Stimulated activated CD8-positive, alpha-beta memory T cell treated with anti-CD3 and anti-CD28 coated beads, Interleukin-4, amount 100 ng/mL, for 4 hours (primary cell): ENCODE measurements at places on chromosomes 6 and 20.

DNA sequence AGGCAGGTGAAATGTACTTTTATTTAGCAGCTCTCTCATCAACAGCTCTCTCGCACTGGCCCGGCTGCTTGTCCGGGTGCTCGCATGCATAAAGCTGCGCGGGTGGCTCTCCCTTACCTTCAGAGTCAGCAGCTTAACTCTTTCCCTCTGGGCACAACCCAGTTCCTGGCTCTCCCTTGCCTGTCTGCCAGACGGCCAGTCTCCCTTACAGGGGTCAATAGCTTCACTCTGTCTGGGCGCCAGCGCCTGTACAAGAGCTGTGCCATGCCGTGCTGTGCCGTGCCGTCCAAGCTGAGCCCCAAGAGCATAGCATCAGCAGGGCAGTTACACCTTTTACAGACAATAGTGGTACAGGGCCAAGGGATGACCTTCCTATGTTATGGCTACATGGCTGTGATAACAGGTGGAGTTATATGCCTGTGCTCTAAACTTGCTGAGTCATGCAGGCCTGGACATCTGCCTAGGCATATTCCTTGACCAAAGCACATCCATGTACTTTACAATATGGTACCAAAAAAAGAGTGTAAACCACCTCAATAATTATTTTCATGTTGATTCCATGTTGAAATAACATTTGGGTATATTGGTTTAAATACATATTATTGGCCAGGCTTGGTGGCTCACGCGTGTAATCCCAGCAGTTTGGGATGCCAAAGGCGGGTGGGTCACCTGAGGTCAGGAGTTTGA lies 47.9 kb downstream of the BLTP3A start:
- DNase-seq, result no peak

- DNase-seq, result no peak
Observed at GRCh38 chr6:13038741-13039190, 289.6 kb downstream of the TBC1D7 start.

- no peak for DNase-seq
Observed at GRCh38 chr20:646107-646867, 6.7 kb downstream of the SRXN1 start.

DNA sequence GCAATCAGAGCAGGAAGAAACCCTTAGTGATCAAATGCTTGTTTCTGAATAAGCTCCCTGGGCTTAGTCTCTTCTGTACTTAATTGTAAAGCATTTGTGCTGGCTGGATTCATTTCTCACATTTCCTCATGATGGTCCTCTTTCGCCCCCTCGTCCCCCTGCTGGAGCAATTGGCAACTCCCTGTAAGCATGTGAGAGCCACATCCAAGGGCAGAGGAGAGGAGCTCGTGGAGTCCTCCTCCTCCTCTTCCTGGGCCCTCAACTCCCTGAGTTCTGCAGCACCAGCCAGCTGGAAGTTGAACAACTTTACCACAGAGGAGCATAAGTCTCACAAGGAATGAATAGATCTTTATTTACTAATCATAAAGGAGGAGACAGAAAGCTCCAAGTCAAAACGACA lies 12.6 kb downstream of the ANKEF1 start:
- DNase-seq, result no peak

GRCh38 chr6:26214803-26215584 lies 127.8 kb downstream of the HFE start:
- DNase-seq, result no peak

GRCh38 chr6:27700337-27700736 lies 211.9 kb downstream of the OR2B2 start:
- DNase-seq, result no peak

- no peak for DNase-seq
Observed at GRCh38 chr20:21175433-21175832, 49.6 kb downstream of the KIZ start.

DNA sequence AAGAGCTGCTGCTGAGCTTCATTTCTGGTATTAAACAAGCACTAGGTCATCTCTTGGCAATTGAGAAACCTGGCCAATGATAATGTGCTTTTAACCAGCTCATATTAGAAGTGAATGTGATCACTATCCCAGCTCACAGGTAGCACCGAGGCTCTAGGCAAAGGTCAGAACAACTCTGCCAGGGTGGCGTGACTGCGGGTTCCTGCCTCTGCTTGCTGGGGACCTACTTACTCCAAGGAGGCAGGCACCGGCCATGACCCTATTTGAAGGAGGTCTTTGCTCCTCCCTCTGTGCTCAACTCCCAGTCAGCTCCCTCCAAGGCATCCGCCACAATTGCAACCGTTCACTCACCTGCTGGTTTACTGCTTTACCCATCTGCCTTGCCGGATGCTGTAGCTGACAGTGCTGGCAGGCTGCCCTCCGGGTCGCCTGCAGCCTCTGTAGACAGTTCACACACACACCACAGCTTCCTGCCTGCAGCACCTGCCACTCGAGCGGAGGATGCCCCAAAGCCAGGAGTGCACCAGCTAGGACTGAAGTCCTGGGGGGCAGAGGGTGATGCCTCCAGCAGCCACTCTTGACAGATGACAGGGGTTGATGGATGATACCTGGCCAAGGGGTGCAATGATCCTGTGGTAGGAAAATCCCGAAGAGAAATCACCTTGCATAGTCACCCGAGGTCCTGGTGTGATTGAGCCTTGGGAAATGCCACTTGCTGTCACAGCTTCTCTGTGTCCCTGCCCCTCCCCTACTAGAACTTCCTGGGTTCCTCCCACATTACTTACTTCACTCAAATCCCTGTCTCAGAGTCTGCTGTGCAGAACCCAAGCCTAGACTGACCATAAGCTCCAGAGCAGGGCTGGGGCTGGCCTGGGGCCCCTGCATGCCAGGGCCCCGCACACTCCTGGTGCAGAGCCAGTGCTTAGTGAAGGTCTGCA lies 8.8 kb upstream of the VSX1 start:
- peak; percentile 35 for DNase-seq

DNA sequence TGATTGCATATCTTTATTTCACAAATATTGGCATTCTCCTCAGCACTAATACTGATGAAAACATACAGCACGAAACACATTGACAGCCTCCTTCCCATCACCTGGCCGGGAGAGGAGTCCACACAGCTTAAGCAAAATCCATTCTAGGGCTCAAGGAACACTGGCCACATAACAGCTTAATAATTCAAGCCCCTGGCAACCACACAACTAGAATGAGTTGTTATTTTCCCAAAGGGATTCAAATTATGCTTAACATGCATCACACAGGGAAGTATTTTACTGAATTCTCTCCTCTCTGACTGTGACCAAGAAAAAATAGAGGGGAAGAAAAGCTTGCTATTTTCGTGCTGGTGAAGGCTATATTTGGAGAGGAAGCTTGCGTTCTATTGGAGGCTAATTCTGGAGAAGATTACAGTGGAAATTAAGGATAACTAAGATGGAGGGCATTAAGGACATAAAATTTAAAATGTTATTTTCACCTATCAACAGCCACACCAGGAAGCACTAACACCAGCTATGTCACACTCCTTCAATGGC lies 198.5 kb downstream of the ADGRG6 start:
- DNase-seq, result no peak

DNA sequence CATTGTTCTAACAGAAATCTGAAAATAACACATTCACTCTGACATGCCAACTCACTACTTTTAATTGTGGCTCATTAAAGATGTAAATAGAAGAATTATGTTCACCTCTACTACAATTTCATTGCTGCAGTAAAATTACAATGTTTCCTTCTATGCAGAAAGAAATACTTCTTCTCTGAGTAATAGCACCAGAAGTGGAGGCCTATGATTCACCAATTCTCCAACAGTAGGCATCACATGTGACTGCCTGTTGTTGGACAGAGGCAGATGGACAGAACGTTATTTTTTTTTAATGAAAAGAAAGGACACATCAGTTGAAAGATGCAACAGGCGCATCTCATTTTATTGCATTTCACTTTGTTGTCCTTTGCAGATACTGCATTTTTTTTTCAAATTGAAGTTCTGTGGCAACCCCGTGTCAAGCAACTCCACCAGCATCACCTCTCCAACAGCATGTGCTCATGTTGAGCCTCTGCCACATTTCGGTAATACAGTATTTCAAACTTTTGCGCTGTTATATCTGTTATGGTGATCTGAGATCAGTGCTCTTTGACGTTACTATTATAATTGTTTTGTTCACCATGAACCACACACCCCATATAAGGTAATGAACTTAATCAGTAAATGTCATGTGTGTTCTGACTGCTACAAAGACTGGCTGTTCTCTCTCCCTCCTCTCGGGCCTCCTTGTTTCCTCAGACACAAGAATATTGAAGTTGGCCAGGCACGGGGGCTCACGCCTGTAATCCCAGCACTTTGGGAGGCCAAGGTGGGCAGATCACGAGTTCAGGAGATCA lies 121.4 kb downstream of the ATXN1 start:
- DNase-seq, result no peak

DNA sequence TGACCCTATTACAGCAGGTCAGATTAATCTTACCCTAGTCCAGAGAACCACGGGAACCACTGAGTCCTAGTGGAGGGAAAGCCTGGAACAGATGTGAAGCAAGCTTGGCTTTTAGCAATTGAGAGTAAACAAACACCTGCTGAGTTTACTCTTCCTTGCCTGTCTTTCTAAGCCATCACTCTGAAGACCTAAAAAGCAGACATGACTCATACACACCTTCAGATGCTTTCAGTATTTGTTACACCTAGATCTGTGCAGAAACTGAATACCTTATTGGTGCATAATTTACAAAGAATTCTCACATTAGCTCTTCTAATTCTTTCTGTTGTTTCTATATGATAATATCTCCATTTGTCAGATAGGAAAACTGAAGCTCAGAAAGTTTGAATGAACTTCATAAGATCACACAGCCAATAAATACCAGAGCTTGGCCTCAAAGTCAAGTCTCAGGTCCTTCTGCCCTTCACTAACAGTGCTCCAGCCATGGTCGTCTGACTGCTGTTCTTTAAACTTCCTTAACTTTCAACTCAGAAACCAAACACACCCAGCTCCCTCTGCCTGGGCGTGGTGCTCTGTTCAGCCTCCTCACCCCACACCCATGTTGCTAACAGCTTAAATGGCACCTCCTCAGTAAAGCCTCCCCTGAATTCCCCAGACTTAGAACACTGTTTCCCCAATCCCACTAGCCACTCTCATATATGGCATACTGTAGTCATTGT lies 8.6 kb upstream of the GABBR1 start:
- DNase-seq, result no peak

- DNase-seq, result no peak
Observed at GRCh38 chr6:159151266-159151855, 17.8 kb upstream of the FNDC1 start.

DNA sequence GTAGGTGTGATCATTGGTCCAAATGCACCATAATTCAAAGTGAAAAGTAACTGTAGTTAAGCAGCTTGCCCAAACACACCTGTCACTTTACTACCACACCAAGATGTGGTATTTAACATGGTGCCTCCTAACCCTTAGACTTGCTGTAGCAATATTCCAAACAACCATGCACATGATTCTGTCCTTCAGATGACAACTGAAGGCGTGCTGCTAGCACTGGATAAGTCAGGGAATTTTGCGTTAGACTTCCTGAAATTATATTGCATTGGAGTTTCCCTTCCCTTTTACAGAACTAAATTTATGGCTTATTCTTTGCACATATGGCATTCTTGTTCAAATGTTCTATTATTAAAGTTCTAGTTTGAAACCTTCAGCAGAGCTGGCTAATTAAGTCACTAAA lies 106.2 kb downstream of the ARHGAP18 start:
- DNase-seq, result no peak

GRCh38 chr6:40743690-40744446 lies 156.7 kb upstream of the LRFN2 start:
- no peak for DNase-seq

DNA sequence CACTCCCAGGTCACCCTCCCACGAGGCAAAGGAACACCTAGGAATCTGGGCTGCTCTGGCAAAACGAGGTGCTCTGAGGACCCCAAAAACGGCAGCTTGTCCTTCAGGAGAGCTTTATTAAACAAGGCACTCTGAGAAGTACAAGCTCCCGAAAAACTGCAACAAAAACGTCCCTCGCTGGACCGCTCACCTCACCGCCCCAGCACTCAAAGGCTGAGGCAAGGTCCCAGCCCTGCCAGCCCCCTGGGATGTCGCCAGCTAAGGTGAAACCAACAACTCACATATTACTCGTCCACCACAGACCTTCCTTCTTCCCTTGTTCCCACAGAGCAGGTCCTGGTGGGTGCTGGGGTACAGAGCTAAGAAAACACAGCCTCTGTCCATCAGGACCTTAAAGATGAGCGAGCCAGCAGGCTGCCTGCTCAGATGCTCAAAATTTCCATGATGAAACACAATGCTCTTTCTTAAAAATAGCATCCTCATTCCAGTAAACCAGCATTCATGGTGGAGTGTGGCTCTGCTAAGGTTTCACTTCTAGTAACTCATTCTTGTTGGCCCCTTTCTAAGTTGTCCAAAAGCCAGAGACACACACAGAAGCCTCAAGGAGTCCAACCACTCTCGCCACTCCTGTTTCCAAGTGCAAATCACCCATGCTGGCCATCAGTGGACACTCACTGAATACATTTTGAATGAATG lies 35.9 kb downstream of the ATP9A start:
- no peak for DNase-seq

GRCh38 chr6:90326404-90327057 lies 29.9 kb upstream of the BACH2 start:
- no peak for DNase-seq

GRCh38 chr6:41943456-41943855 lies 1.8 kb upstream of the CCND3 start:
- DNase-seq, result no peak

DNA sequence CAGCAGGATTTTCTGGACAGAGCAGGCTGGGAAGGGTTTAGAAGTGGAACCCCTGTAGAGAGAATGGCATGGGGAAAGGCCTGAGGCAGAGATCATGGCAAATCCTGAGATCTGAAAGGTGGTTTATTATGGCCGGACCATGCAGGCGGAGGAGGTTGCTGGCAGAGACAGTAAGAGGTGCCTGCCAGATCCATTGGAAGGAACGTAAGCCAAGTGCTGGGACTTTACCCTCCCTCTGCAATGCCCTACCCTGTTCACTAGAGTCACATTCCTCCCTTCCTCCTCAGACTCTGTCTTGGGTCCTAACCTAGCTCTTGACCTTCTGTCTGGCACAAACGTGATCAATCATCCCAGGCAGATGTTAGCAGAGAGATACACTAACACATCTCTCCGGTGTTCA lies 66.4 kb upstream of the SLC22A23 start:
- no peak for DNase-seq

- DNase-seq, result no peak
Observed at GRCh38 chr20:12166053-12166717, 248.5 kb downstream of the BTBD3 start.

GRCh38 chr6:129440691-129441090 lies 269.3 kb downstream of the ARHGAP18 start:
- DNase-seq, result no peak

GRCh38 chr20:1895674-1896483 lies 672 bp downstream of the SIRPA start:
- no peak for DNase-seq

DNA sequence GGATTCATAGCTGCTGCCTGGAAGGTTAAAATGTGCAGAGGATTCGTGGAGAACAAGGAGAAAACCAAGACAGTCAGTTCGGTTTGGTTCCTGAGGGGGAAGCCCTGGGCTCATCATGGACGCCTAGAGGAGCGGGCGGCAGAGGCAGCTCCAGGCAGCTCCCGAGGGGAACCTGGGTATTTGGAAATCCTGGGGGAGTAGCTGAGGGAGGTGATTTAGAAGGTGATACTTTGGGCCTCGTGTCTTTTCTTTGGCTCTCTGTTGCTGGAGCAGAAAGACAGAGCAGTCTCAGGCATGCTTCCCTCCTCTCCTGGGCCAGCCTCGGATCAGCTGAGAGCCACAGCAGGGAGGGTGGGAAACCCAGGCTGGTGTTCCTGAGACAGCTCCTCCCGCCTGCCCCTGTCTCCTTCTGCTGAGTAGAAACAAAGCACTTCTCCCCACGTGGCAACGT lies 139.5 kb downstream of the DLL1 start:
- no peak for DNase-seq

GRCh38 chr6:41404182-41404845 lies 68.9 kb downstream of the NCR2 start:
- DNase-seq, result no peak
